Naive thymus-derived CD4-positive, alpha-beta T cell (primary cell): ENCODE measurements at places on chromosomes 6 and 20. TPM values are rescaled to one million over a fixed set of nuclear protein-coding genes. Genes with fewer than 3 reads are reported as not detected.
A peak's percentile ranks its signal among the peaks of the same experiment; 100 is the strongest.

The VPS52 gene
- total RNA-seq, result 66.8 and 74.3 TPM in 2 replicates

- H3K27ac ChIP-seq, result no peak overlapping the region
- DNase-seq, result no peak
- H3K27me3 ChIP-seq, result no peaks in the 10 kb centered on the region
- H3K4me1 ChIP-seq, result no peaks in the 10 kb centered on the region
These were observed 275.2 kb downstream of the GMDS start for GRCh38 chr6:1970151-1970561.

GRCh38 chr6:16783509-16783908 is 22.2 kb upstream of the ATXN1 start:
- H3K27ac ChIP-seq, result no peak overlapping the region
- no peaks in the 10 kb centered on the region for H3K4me1 ChIP-seq
- no peak overlapping the region for H3K4me3 ChIP-seq
- no peak for DNase-seq
- H3K27me3 ChIP-seq, result no peaks in the 10 kb centered on the region

The CAGE1 gene
- 0.22 TPM for total RNA-seq

- peaks cover 16% of the 10 kb centered on the region for H3K36me3 ChIP-seq
- no peak overlapping the region for H3K4me3 ChIP-seq
- DNase-seq, result no peak
- no peaks in the 10 kb centered on the region for H3K4me1 ChIP-seq
These were observed 24.6 kb downstream of the GMEB2 start for GRCh38 chr20:63602321-63602720.

DNA sequence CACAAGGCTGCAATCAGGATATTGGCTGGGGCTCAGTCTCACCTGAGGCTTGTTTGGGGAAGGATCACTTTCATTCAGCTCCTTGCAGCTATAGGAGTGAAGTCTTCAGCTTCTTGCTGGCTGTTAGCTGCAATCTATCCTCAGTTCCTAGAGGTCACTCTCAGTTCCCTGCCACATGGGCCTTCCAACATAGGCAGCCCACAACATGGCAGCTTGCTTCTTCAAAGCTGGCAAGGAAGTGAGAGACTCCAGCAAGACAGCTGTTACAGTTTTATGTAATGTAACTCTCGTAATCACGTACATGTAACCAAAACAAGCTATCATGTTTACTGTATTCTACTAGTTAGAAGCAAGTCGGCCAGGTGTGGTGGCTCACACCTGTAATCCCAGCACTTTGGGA is 226.9 kb downstream of the CDC5L start:
- no peak overlapping the region for H3K4me3 ChIP-seq
- no peaks in the 10 kb centered on the region for H3K4me1 ChIP-seq
- no peaks in the 10 kb centered on the region for H3K36me3 ChIP-seq
- H3K27ac ChIP-seq, result no peak overlapping the region
- DNase-seq, result no peak

The BPIFB2 gene
- not detected for total RNA-seq

The TXNDC5 gene
- 48.6 and 52.7 TPM in 2 replicates for total RNA-seq

GRCh38 chr6:119210596-119210995 is 132.1 kb upstream of the FAM184A start:
- H3K4me1 ChIP-seq, result no peaks in the 10 kb centered on the region
- no peak overlapping the region for H3K4me3 ChIP-seq
- DNase-seq, result no peak

GRCh38 chr20:13632431-13632830 is 6.3 kb downstream of the TASP1 start:
- no peak overlapping the region for H3K4me3 ChIP-seq
- peaks cover 8% of the 10 kb centered on the region for H3K36me3 ChIP-seq
- no peaks in the 10 kb centered on the region for H3K27me3 ChIP-seq
- no peaks in the 10 kb centered on the region for H3K4me1 ChIP-seq

DNA sequence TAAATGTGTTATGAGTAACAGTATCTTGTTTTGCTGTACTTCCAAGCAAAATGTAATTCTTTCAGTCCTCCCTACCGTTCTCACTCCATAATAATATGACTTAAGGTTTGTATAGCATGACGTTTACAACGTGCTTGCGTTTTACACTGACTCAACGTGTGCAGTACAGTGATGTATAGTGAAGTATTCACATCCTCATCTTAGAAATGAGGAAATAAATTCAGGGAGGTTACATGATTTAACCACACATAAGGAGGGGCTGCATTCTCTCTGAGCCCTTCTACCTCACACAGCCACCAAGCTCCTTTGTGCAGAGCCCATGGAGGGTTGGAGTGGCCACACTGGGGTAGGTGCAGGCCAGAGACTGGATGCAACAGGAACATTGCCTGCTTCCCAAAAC is 164.5 kb downstream of the MTHFD1L start:
- no peaks in the 10 kb centered on the region for H3K36me3 ChIP-seq
- no peaks in the 10 kb centered on the region for H3K27me3 ChIP-seq
- no peak for DNase-seq
- no peak overlapping the region for H3K27ac ChIP-seq
- no peaks in the 10 kb centered on the region for H3K4me1 ChIP-seq
- H3K4me3 ChIP-seq, result no peak overlapping the region

The MEP1A gene
- total RNA-seq, result not detected

The LRRC73 gene
- total RNA-seq, result 0.13 and 0.34 TPM in 2 replicates

The ADGRF1 gene
- not detected for total RNA-seq

The PRRT1 gene
- total RNA-seq, result 0.31 TPM in 1 of 2 replicates, not detected in the other

DNA sequence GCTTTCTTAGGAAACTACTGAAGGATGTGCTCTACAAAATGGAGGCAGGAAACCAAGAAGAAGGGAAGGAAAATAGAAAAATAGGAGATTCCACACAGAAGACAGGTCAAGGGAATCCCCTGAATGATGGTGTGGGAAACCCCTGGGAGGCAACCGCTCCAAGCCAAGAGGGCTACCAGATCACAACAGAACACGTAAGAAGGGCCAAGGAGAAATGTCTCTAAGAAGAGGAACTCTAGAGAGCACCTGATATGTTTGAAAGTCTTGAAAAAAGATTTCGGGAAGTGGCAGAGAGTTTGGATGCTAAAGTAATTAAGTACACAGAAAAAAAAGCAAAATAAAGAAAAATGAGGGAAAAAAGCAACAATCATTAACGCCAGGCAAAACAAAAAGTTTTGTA is 7.1 kb downstream of the KIF13A start:
- no peaks in the 10 kb centered on the region for H3K4me1 ChIP-seq
- no peaks in the 10 kb centered on the region for H3K36me3 ChIP-seq
- no peaks in the 10 kb centered on the region for H3K27me3 ChIP-seq

The TAF8 gene
- 41.6 TPM for total RNA-seq

- no peaks in the 10 kb centered on the region for H3K27me3 ChIP-seq
- no peaks in the 10 kb centered on the region for H3K36me3 ChIP-seq
- H3K4me3 ChIP-seq, result peak overlapping the region; percentile 76
- peak; percentile 53 for DNase-seq
These were observed 11.6 kb upstream of the ELOVL5 start for GRCh38 chr6:53360093-53360912.
